ENCODE measurements at places on chromosomes 1 and 21. TPM values are rescaled to one million over a fixed set of nuclear protein-coding genes. Genes with fewer than 3 reads are reported as not detected.

DNA sequence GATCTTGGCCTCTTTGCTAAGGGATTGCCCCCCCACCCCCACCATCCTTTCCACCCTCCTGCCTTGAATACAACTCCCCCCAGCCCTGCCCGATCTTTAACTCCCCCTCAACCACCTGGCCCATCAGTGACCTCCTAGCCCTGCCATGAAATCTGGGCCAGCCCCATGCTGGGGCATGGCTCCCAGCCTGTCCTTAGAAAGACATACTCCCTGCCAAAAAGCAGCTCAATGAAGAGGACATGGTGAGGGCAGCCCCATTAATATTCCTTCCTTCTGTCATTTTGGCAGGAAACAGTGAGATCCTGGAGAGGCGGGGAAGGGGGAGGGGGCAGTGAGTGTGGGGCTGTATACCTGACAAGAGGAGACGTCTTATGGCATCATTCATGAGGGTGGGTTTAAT lies 66.8 kb upstream of the DISP3 start:
- DNase-seq: no peak

GRCh38 chr21:35528116-35529042 lies 479.3 kb upstream of the RUNX1 start:
- no peak for DNase-seq

GRCh38 chr21:44375281-44375651 lies 21.8 kb downstream of the TRPM2 start:
- DNase-seq: no peak

DNA sequence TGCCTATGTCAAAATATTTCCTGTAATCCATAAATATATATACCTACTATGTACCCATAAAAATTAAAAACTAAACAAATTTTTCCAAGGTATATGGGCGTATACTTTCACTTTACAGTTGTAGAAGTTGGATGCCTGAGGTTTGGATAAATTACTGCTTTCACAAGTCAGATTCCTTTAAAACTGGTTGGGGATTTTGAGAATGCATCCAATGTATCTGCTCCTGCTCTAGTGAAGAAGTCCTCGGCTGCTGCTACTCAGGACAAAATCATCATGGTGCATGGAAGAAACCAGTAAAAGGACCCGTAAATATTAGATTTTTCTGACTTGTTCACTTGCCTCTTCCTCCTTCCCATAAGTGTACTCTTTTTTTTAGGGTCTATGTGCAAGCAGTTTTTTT lies 841.1 kb downstream of the USP25 start:
- no peak for DNase-seq

DNA sequence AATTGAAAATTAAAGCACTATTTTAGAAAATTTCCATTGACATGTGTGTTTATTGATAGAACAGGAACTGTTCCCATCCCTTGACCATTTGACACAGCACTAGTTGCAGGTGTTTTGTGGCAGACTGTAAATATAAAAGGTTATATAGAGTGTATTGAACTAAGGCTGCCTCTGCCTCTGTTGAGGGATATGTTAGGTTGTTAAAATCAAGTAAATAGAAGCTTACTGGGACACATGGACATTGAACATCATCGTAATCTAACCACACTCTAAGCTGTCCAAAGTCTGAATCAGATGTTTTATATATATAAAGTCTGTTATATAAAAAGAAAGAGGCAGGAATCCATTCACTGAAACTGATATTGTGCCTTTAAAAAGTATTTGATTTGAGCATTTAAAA lies 308.1 kb upstream of the PKN2 start:
- DNase-seq: no peak

Gene C1orf105
- not detected for total RNA-seq

DNA sequence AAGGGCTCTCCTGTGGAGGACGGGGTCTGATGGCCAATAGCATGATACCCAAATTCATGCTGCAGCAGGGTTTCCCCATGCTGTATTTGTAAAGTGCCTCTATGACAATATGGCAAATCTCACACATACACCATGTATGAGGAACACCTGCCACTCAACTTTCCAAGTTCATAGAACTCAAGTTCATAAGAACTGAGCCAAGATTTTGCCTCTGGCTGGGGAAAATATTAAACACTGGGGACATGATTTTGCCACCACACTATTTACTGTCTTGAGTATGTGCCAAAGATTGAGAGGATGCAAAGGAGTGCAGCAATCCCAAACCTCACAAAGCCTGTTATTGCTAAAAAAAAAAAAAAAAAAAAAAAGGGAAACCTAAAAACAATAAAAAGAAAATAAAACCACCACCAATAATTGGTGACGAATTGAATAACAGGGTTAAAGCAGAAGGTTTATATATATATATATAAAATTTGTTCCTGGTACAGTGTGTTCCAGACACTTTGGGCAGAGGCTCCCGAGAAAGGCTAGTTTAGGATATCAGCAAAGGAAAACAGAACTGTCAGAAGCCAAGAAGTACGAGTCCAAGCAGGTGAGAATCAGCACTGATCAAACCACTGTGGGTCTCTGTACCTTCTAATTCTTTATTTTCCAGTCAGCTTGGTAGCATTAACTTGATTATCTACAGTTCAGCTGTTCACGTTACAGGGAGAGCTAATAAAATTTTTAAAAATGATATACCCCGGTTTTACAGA lies 24.3 kb downstream of the ZBTB21 start:
- DNase-seq: no peak

GRCh38 chr1:61961009-61961408 lies 218.7 kb downstream of the PATJ start:
- DNase-seq: no peak

Gene TTC24
- not detected for total RNA-seq

- DNase-seq: no peak
These were observed 173.5 kb downstream of the DISC1 start for GRCh38 chr1:231800108-231800507.

DNA sequence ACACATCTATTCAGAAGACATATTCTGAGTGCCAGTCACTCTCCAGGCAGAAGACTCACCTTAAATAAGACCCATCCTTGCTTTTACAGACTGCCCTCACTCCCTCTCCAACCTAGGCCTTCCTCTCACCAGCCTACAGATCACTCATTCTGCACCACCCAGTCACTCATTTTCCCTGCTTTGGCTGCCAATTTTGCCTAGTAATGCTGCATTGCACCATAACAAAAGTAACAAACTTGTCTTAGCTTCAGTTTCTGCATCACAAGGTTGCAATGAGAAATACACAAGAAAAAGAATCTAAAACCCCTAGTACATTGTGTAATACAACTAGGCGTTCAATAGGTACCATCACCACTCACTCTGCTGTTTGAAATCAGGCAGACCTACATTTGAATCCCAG lies 292.4 kb downstream of the PLPP3 start:
- no peak for DNase-seq

DNA sequence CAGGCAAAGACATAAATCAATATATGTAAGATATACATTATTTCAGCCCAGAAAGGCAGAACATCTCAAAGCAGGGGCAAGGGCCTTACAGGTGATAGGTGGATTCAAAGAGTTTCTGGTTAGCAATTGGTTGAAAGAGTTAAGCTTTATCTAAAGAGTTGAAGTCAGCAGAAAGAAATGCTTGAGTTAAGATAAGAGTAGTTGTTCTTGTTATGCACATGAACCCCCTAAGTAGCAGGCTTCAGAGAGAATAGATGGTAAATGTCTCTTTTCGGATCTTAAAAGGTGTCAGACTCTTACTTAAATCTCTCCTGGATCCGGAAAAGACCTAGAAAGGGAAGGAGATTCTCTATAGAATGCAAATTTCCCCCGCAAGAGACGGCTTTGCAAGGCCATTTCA lies 8.3 kb upstream of the ZBTB40 start:
- DNase-seq: no peak

Gene HTR6
- not detected for total RNA-seq

GRCh38 chr1:53725238-53725689 lies 13.7 kb downstream of the GLIS1 start:
- DNase-seq: no peak

DNA sequence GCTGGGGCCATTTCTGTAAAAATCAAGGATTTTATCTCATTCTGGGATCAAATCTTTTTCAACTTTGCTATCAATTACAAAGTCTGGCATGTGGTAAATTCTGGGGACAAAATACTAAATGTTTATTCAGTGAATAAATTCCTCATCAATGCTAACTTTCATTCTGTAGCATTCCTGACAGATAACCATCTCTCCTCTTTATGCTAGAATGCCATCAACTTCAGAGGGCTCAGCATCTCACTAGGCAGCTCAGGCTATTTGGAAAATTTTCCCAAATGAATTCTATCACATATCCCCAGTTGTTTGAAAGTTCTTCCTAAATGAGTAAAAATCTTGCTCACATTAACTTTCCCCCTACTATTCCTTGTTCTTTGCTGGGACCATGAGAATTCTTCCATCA lies 163.0 kb upstream of the DAB1 start:
- no peak for DNase-seq

Gene SGIP1
- 3.5 TPM for total RNA-seq

- no peak for DNase-seq
These were observed 4.0 kb downstream of the PBX1 start for GRCh38 chr1:164562947-164563520.

Gene OR2L3
- 0.15 TPM for total RNA-seq

- no peak for DNase-seq
These were observed 169.8 kb downstream of the ADGRL4 start for GRCh38 chr1:78836726-78837125.

GRCh38 chr1:3662080-3662671 lies 9.9 kb downstream of the TP73 start:
- peak; percentile 39 for DNase-seq

DNA sequence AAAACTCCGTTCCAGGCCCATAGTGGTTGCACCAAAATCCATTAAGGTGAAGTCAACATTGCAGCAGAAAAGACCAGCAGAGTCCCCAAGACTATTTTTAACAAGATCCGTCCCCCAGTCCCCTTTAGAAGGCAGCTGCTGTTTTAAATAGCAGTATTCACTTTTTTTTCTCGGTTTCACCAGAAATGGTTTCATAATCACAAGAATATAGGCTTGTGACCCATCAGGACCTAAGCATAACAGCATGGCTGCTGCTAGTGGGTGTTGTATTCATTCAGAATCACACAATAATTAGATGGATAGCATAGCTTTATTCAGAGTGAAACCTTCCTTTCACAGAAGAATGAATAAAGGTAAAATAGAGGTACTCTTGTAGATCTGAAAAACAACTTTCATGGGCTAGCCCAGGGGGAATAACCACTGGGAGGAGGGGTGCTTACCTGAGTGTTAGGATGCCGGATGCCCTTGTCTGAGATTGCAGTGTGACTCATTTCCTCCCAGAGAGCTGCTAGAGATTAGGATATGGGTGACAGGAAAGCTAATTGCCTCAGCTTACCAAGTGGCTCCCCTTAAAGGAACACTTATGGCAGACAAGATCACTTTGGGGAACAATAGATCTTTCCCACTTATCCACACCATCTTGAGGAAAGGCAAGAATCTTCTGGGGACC lies 35.0 kb downstream of the ACKR1 start:
- DNase-seq: no peak

DNA sequence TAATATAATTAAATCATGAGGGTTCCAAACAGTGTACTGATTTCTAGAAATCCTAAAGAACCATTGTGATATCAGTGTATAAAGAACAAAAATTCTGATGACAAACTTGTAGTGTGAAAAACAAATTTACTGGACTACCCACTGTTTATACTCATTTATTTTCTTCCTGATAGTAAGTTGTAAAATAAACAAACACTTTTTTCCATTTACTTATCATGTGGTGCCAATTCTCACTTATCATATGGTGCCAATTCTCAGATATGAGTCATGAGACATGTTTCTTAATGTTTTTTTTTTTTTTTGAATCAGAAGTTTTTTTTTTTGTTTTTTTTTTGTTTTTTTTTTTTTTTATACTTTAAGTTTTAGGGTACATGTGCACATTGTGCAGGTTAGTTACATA lies 137.7 kb downstream of the LEPR start:
- no peak for DNase-seq

Gene ZNF697
- total RNA-seq: 4.2 TPM

- no peak for DNase-seq
These were observed 2.0 kb upstream of the SYT6 start for GRCh38 chr1:114155706-114156105.

- no peak for DNase-seq
These were observed 116.3 kb upstream of the C1orf21 start for GRCh38 chr1:184270556-184270955.

DNA sequence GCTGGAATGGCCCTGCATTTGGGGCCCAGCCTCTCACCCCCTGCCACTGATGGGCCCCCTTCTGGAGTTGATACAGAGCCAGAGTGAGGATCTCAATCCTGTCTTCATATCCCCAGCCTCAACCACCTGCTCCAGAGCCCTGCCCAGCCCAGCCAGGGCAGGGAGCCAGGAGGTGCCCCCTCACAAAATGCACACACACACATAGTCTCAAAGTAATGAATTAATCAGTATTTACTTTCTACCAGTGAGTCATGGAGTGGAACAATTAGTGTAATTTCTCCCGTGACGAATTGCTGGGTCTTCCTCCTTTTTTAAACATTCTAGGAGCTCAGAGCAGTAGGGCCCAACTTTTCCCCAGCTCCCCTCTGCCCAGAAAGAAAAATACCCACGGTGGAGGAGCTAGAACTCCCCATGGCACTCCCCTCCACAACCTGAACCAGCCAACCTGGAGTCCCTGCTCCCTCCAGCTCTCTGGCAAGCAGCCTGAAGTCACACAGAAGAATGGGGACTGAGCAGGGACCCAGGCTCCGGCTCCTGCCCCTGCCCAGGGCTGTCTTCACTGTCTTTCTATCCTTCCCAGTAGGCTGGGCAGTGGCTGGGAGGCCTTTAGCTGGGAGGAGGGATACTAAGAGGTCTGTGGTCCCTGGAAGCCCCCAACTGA lies 29.3 kb downstream of the SDC3 start:
- no peak for DNase-seq

- DNase-seq: no peak
These were observed 7.8 kb downstream of the S100A2 start for GRCh38 chr1:153557877-153558276.

- no peak for DNase-seq
These were observed 61.5 kb downstream of the ARHGEF16 start for GRCh38 chr1:3515774-3516480.

GRCh38 chr1:2049225-2049717 lies 940 bp upstream of the PRKCZ start:
- peak; percentile 33 for DNase-seq

DNA sequence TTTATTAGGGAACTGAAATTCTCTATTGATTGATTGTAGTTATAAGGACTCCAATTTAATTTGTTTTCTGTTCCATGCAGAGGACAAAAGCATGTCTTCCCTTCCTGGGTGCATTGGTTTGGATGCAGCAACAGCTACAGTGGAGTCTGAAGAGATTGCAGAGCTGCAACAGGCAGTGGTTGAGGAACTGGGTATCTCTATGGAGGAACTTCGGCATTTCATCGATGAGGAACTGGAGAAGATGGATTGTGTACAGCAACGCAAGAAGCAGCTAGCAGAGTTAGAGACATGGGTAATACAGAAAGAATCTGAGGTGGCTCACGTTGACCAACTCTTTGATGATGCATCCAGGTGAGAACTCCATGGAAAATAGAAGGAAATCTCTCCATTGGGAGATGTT lies 1.5 kb downstream of the SETDB1 start:
- DNase-seq: no peak

Data from breast epithelium (tissue), 4 donors.